Diencephalon (tissue), 1 donor: ENCODE measurements at places on chromosomes 7 and 10. TPM values are rescaled to one million over a fixed set of nuclear protein-coding genes. Genes with fewer than 3 reads are reported as not detected.

The SORCS3 gene
- total RNA-seq: 25.8 TPM

The PRLHR gene
- total RNA-seq: 1.2 TPM

The HMX2 gene
- 0.92 TPM for total RNA-seq

The DENND2A gene
- 43.8 TPM for total RNA-seq

The AKR1C1 gene
- total RNA-seq: 29.1 TPM

The UPK3BL2 gene
- total RNA-seq: 2.8 TPM

The NRCAM gene
- total RNA-seq: 205 TPM

The MMRN2 gene
- 5.1 TPM for total RNA-seq

The RAPGEF5 gene
- 62.7 TPM for total RNA-seq

The WNT8B gene
- total RNA-seq: 0.69 TPM

The TAS2R5 gene
- 1.8 TPM for total RNA-seq

The GIMAP6 gene
- 6.9 TPM for total RNA-seq

The FLNC gene
- 20.1 TPM for total RNA-seq

The PDAP1 gene
- total RNA-seq: 25.8 TPM

The TYW1B gene
- 2.8 TPM for total RNA-seq

The ZWINT gene
- total RNA-seq: 14.1 TPM

The LRRN3 gene
- total RNA-seq: 140 TPM

The UTF1 gene
- total RNA-seq: not detected

The ERVW-1 gene
- total RNA-seq: not detected

The EPHA1 gene
- 7.8 TPM for total RNA-seq

The LRRC72 gene
- total RNA-seq: not detected

The ITGA8 gene
- 6.5 TPM for total RNA-seq

The PAPOLB gene
- 1.8 TPM for total RNA-seq

The ABCC2 gene
- total RNA-seq: 1.6 TPM

The KCP gene
- total RNA-seq: 1.2 TPM

The OR2A42 gene
- under 0.01 TPM for total RNA-seq

The SNCG gene
- total RNA-seq: 29.1 TPM

The OPN1SW gene
- total RNA-seq: not detected

The MRLN gene
- total RNA-seq: 0.69 TPM
